ENCODE measurements at places on chromosomes 1 and 21.

DNA sequence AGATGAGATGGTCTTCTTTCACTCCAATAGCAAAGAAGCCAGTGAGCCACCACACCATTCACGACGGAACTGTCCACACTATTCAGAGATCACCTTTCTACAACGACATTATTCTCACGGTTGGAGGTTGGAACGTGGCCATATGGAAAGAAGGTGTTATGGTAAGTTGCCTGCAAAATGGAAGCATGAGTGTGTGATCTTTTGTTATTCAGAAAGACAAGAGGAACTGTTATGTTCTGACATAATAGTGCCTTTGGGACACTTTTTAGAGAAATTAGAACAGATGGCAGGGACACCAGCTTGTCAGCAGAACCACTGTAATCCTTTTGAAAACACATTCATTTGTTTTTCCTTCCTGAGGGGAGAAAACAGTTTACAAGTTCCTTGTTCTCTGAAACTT lies 75.8 kb upstream of the MCOLN3 start:
- no peak for DNase-seq

GRCh38 chr1:214548988-214549387 lies 2.4 kb downstream of the PTPN14 start:
- peak; percentile 44 for DNase-seq

DNA sequence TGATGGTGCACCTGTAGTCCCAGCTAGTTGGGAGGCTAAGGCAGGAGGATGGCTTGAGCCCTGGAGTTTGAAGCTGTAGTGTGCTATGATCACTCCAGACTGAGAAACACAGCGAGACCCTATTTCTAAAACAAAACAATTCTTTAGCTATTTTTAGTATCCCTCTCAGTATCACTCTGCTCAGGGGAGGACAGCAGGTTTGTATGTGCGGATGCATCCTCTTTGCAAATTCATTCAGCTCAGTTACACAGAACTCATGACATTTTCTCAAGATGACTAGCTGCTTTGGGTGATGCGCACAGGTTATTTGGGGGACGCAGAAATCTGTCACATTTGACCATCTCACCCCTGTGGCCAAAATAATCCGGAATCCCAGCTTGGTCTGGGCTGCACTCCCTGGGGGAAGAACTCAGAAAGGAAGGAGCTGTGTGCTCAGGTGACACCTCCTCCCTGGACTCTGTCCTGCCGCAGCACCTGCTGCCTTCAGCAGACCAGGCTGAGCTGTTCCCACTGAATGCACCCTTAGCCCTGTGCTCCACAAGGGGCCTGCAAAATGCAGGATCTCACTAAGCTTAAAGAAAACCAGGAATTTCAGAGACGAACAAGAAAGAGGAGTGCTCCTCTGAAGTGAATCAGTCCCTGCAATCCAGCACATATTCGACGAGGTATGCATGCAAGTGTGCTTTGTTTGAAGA lies 89.5 kb upstream of the PGBD5 start:
- no peak for DNase-seq

GRCh38 chr21:16309250-16309971 lies 579.6 kb downstream of the USP25 start:
- no peak for DNase-seq

DNA sequence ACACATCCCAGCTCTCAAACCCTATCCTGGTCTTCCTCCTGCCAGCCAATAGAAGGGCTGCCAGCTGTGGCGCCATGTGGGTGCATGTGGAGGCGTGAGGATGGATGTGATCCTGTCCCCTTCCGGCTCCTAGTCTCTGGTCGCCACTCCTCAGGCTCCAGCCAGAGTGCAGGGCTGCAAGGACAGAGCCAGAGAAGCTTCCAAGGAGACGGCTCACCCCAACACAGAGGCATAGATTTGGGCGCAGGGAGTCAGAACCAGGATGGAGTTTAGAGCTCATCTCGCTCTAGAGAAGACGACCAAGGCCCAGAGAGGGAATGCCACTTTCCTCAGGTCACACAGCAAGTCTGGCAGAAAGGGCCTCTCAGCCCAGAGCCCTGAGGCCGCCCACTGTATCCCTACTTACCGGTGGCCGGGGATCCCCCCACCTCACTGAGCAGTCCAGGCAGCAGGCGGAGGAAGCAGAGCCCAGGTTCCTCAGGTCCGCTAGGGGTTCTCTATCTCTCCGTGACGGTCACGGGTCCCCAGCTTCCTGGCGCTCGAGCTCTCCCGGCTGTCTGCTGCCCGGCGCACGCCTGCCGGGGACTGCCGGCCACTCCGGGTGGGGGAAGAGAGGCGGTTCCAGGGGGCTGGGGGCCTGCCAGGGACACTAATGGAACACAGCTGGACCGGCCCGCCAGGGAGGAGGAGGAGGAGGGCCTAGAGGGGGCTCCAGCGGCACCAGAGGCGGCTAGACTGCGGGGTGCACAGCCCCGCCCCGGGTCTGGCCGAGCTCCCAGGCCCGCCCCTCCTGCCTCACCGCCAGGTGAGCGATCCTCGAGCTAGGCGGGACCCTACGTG lies at the start of gene COL16A1:
COL16A1 (minus strand) TSS at position 587 of the 840 bp plus-strand sequence. CDS start 1,824 bp downstream, outside the sequence.
- DNase-seq, result peak; percentile 71

DNA sequence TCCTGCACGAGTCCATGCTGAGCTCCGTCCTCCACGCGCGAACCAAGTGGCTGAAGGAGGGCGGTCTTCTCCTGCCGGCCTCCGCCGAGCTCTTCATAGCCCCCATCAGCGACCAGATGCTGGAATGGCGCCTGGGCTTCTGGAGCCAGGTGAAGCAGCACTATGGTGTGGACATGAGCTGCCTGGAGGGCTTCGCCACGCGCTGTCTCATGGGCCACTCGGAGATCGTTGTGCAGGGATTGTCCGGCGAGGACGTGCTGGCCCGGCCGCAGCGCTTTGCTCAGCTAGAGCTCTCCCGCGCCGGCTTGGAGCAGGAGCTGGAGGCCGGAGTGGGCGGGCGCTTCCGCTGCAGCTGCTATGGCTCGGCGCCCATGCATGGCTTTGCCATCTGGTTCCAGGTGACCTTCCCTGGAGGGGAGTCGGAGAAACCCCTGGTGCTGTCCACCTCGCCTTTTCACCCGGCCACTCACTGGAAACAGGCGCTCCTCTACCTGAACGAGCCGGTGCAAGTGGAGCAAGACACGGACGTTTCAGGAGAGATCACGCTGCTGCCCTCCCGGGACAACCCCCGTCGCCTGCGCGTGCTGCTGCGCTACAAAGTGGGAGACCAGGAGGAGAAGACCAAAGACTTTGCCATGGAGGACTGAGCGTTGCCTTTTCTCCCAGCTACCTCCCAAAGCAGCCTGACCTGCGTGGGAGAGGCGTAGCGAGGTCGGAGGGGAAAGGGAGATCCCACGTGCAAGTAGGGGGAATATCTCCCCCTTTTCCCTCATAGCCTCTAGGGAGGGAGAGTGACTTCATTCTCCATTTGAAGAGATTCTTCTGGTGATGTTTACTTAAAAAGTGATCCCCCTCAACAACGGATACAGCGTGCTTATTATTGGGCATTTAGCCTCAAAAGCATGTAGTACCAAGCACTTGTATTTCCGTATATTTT lies 991 bp downstream of the PRMT6 start:
- DNase-seq, result peak; percentile 42

DNA sequence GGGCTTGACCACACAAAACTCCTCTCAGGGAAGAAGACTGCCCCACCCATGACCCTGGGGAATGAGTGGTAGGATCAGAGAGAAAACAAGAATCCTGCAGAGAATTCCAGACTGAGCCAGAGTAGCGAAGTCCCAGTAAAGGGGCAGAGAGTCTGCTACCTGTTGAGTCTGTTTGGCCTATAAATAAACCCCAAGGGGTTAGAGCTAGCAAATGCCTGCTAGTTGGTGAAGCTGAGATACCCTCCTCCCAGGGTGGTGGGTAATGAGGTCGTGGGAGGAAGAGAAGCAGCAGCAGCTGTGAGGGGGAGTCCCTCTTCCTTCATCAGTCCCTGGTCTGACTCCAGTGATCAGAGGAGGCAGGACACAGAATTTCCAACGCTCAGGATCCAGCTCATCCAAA lies 2.5 kb downstream of the TRAF3IP3 start:
- DNase-seq, result no peak

DNA sequence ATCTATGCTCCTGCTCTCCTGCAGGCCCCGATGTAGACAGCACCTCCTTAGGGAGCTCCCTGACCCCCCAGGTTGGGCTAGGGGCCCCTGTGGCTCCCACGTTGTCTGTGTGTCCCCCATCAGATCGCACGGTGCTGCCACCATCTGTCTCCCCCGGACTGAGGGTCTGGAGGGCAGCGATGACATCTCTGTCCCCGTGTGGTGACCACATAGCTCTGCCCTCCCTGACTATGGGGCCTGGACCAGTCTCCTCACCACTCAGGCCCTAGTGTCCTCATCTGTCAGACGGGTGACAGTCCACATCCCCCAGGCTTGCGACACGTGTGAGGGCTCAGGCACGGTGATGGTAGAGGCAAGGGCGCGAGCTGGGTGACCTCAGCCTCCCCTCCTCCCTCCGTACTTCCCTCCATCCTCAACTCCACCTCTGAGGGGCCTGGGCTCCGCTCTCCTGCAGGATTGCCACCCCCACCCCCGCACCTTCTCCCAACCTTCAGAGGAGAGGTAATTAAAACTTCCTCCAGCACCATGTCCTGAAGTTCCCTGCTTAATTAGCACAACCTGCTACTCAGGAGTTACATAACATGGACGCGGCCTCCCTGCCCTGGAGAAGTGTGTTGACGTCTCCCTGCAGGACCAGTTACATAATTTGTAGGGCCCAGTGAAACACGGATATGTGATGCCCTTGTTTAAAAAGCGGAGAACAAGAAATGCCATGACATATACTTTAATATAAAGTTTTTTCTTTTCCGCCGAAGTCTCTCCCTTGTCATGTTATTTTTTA lies 288.2 kb downstream of the PTPRU start:
- DNase-seq, result no peak

DNA sequence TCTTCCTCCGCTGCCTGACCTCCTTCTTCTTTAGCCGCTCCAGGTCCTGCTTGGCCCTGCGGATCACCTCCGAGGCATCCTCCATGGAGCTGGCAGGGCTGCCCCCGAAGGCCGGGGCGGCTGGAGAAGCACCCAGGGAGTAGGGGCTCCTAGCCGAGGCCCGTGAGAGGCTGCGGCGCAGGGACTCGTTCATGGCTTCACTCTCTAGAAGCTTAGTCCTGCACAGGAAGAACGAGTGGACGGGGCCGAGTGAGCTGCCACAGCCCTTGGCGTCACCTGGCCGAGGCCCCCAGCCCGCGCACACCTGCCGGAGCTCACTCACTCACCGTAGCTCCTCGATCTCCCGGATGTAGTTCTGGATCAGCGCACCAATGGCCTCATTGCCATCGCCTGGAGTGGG lies 23.1 kb downstream of the KIF21B start:
- DNase-seq, result no peak

DNA sequence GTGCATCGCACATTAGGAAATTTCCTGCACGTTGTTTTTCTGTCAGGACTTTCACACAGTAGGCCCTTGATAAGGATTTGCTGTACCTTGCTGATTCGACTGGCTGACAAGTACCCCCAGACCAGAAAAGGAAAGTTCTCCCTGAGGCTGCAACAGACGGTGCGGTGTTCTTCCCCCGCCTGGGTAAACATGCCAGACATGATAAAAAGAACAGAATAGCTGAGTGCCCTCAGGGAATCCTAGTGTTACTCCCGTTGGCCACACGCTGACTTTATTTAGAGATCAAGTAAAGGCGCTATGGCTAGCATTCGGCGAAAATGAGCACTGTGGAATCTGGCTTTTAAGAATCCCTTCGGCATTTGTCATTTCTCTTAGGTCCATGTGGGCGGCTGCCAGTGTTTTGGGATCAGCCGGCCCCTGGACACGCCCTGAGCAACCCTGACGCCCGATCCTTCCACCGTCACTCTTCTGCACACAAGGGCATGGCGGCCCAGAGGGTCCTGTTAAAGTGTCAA lies 607.7 kb downstream of the KIF26B start:
- no peak for DNase-seq

GRCh38 chr1:111541721-111542120 lies 38.3 kb upstream of the ADORA3 start:
- DNase-seq, result peak; percentile 23

DNA sequence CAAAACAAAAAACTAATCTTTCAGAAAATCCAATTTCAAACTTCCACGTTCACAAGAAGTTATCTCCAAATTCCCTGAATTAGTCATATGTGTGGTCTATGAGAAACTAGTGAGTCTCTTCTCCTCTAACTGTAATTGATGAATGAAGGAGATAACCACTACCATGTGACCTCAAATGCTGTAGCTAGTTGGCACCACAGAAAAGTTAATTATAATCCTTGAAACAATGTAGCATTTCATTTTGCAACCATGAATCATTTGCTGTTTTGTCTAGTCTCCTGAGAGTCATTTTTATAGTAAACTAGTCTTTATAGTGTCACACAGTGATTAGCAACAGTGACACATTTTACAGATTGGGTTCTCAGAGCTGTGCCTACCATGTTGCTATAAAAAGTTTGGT lies 287.5 kb downstream of the LRRIQ3 start:
- DNase-seq, result no peak

- DNase-seq, result no peak
Measured at GRCh38 chr1:25802915-25803314, 2.9 kb downstream of the SELENON start.

GRCh38 chr1:223617323-223618070 lies 48.0 kb downstream of the CAPN8 start:
- no peak for DNase-seq

- no peak for DNase-seq
Measured at GRCh38 chr1:49026230-49026811, 249.6 kb upstream of the BEND5 start.

DNA sequence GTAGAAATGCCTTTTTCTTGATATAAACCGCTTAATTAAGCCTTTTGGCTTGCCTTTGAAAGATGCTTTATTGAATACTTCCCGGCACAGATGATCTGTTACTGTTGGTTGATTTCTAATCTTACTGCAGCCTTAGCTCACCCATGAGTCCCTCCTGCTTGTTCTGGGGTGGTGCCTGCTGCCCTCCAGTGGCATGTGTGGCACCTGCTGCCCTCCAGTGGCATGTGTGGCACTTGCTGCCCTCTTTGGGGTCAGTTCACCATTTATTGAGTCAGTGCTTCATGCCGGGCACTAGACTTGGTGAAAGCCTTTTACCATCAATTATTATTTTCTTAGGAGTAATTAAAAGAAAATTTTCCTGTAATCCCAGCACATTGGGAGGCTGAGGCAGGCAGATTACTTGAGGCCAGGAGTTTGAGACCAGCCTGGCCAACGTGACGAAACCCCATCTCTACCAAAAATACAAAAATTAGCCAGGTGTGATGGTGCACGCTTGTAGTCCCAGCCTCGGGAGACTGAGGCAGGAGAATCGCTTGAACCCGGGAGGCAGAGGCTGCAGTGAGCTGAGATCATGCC lies 54.3 kb downstream of the ADARB1 start:
- peak; percentile 80 for DNase-seq

- DNase-seq, result no peak
Measured at GRCh38 chr1:179195376-179195775, 34.1 kb downstream of the ABL2 start.

- peak; percentile 46 for DNase-seq
Measured at GRCh38 chr21:33780631-33781030, 135.0 kb downstream of the ATP5PO start.

- DNase-seq, result no peak
Measured at GRCh38 chr1:166272851-166273250, 106.0 kb upstream of the FAM78B start.

- DNase-seq, result no peak
Measured at GRCh38 chr21:14959343-14959742, 105.5 kb downstream of the NRIP1 start.

Data from fibroblast of villous mesenchyme (primary cell).